ENCODE measurements at places on chromosomes 12 and 14.

- no peak for DNase-seq
Observed at GRCh38 chr12:19185262-19185929, 55.9 kb downstream of the PLEKHA5 start.

DNA sequence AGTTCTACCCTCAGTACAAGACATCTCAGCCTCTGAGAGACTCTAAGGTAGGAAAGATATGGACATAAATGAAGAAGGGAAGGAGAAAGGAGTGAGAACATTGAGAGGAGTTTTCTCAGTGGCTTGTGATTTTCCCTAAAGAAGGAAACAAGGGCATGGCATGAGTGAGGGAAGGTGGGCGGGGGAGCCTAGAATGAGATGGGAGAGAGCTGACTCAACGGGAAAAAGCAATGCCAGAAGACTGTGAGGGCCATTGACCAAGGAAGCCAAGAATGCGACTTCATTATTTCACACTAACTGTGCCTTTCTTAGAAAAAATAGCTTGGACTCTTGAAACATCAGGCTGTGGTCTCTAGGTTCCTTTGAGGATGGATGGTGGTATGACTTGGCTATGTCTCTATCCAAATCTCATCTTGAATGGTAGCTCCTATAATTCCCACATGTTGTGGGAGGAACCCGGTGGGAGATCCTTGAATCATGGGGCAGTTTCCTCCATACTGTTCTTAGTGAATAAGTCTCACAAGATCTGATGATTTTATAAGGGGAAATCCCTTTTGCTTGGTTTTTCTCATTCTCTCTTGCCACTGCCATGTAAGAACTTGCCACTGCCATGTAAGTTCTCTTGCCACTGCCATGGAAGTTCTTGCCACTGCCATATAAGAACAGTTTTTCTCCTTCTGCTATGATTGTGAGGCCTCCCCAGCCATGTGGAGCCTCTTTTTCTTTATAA lies 279.6 kb downstream of the NUAK1 start:
- DNase-seq: no peak

DNA sequence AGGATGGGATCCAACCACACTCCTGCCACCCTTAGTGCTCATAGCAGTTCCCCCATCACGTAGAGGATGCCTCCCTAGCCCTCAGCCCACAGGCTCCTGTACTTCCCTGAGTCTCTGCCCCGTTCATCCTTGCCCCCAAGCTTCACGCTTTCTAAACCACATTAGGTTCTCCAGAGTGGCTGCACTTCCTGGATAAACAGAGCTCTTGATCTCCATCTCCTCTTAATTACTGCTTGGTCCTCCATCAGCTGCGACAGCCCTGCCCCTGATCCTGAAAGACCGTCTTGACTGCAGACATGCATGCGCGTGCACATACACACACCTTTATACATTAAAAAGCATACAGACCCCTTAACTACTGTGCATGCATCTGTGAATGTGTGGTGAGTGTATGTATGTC lies 530.0 kb downstream of the BCL11B start:
- no peak for DNase-seq

DNA sequence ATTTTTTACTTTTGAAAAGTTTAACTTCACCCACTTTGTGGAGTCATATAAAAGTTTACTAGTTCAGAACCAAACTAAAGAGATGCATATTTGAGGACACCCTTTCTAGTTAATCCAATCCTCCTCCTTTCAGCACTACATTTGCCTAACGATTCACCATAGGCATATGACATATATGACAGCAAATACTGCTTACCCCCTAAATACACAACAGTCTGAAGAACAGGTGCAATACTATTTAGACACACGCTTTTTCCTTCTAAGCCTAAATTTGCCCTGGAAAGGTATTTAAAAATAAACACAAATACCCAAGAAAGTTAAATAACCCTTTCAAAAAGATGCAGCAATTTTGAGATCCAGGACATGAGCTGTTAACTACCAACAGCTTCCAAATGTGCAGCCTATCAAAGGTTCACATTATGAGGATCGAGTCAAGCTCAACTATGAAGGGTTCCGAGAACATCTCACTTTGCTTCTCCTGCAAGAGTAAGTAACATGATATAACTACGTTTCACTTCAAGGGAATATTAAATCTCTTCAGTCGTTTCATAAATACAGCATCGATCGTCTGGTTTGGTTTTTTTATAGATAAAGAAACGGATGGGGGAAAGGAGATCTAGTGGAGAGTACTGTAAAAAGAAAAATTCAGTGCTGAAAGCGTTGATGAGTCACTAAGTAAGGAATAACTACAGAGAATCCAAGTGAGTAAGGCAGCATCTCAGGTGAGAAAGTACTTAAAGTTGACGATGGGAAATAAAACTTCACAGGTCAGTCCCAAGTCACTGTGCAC lies 677 bp upstream of the AP4S1 start:
- no peak for DNase-seq

DNA sequence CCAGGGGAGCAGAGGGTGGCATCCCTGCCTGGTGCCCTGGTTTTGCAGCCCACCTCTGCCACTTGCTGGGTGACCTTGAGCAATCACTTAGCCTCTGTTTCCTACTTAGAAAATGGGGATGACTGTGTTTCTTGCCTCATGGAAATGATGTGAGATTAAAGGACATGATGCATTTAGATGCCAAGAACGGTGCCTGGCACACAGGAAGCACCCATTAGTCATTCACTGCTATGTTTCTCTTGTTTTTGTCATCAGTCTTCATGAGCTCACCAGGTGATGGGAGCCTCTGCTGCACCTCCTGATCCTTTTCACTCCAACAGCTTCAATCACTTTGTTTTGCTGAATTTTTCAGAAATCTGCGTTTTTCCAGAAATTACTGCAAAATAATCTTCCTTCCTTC lies 23.6 kb upstream of the ATF1 start:
- no peak for DNase-seq

DNA sequence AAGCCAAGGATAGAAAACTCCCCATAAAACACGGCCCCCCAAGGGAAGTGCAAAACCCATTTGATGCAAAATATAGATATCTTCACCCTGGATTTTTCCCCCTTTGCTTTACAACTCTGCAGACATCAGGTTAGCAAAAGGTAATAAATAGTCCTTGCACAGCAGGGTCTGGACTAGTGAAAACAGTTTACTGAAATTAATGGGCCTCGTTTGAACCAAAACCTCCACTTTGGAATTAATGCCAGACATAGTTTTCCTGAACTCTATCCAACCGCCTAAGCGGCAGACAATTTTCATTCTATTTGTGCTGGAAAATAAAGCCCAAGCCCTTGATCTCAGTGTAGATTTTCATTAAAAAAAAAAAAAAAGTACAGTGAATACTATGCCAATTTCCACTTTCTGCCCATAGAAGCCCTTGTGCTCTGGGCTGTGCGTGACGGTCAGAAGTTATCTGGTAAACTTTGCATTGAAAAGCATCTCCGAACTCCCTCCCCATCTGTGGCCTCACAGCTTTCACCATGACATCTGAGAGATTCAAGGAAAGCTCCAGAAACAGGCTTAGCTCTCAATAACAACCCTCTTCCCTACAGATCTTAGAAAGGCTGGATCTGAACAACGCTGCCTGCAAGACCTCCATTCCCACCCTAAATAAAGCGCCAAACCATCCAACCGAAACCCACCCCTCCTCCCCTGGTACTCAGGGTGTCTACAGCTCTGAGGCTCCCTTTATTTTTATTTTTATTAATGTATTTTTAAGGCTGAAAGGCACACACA lies 11.0 kb upstream of the IRF2BPL start:
- DNase-seq: no peak

- no peak for DNase-seq
Observed at GRCh38 chr12:81078469-81079196, 754 bp downstream of the ACSS3 start.

DNA sequence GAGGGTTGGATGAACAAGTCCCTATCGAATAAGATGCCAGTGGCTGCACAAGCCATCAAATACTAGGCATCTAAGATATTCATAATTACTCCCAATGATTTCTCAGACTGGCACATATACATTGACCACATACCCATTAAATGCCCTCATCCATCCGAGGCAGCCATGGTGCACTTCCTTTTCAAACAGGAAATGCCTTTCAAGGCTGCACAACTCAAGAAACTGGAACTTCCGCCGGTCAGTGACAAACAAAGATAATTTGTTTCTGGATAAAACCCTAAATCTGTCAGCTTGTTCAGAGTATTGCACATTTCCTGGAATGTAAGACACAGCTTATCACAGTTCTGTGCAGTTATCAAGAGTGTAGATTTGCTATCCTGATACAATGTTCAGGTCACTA lies 203.7 kb downstream of the RMST start:
- DNase-seq: no peak

- DNase-seq: peak; percentile 8
Observed at GRCh38 chr12:62331306-62331705, 71.1 kb downstream of the USP15 start.

GRCh38 chr14:25111061-25111601 lies 61.2 kb upstream of the STXBP6 start:
- DNase-seq: no peak

DNA sequence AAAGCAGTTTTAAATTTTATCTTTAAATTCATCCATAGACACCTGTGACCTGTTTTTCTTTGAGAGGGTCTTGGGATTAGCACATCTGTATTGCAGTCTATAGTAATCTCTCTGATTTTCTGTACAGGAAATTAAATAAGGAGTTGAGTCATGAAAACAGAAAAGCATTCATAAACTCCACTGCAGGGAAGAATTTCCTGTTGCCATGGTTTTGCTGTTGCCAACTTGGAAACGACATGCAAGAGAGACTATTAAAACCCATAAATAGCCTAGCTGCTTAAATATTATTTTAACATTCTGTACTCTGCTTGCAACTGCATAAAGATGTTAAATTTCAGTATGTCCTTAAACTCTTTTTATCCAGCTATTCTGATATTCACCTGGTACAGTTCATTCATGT lies 281.0 kb upstream of the RGS6 start:
- DNase-seq: no peak

DNA sequence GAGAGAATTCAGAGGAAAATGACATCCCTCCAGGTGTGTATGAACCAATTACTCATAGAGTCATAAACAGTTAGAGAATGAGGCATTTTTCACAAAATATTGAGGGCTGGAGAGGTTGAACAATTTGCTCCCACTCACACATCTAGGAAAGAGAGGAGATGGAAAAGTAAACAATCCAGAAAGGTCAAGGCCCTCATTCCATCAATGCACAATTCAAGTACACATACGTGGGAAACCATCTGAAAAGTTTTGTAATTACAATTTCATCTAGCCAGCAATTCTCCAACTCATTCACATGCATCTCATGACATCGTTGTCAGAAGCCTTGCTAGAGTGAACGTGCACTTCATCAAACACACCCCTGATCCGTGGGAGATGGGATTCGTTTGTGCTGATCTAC lies 15.7 kb upstream of the BCL2L14 start:
- no peak for DNase-seq

DNA sequence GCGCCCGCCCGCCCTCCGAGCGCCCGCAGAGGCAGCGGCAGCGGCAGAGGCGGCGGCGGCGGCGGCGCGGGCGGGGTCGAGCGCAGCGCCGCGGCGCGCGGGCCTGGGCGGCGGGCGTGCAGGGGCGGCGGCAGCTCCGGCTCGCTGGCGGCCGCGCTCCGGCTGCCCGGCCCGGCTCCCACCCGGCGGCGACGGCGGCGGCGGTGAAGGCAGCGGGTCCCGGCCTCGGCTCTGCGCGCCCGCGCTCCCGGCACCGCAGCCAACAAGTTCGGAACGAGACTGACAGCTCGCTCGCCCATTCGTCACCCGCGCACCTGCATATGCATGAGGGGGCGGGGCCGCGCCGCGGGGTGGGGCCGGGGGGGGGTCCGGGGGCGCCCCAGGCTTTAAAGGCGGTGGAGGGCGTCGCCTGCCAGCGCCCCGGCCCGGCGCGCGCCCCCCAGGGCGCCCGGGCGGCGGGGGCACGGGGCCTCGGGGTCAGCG lies at the start of gene JAG2:
TSS of gene JAG2 (minus strand) at position 281 of the 483 bp plus-strand sequence. CDS start 356 bp downstream, outside the sequence.
- no peak for DNase-seq

- DNase-seq: no peak
Observed at GRCh38 chr12:125882141-125882540, 816.9 kb downstream of the AACS start.

GRCh38 chr12:89468648-89469326 lies 55.8 kb downstream of the GALNT4 start:
- no peak for DNase-seq

DNA sequence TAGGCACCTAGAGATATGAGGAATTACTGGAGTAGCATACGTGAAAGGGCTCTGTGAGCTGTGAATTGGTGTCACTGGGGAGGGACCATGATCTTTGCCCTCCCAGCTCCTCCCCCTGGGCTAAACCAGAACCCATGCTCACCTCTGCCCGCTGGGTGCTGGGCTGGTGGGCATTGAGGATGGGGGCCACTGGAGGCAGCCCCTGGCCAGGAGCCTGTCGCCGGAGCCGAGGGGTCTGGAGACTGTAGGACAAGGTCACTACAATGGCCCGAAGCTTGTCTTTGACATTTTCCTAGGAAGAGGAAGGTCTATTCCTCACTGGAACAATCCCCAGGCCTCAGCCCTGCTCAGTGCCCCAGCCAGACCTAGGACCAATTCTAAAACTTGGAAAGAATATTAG lies 11.6 kb downstream of the ITGA7 start:
- DNase-seq: no peak

- DNase-seq: no peak
Observed at GRCh38 chr12:110811972-110812371, 34.8 kb upstream of the CCDC63 start.

DNA sequence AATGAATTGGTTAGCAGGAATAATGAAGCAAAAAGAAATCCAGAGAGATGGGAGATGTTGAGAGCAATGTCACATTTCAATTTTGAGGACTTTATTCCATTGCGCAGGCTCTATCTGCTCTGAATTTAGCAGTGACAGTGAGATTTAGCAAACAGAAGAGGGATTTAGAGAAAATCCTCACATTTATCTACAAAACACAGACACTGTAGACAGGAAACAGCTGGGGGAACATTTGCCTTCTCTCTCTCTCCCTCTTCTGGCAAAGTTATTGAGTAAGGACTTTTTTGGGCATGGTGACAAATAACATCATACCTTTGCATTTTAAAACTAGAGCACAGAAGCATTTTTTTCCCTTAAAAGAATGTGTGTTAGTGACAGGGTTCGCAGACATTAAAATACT lies at the start of gene IGF1:
TSS of gene IGF1 (minus strand) at position 158 of the 400 bp plus-strand sequence. CDS start 182 bp downstream, outside the sequence.
- no peak for DNase-seq

Data from GM12864 (cell line).